Endothelial cell (in vitro differentiated cells): ENCODE measurements at places on chromosomes 4 and X.

DNA sequence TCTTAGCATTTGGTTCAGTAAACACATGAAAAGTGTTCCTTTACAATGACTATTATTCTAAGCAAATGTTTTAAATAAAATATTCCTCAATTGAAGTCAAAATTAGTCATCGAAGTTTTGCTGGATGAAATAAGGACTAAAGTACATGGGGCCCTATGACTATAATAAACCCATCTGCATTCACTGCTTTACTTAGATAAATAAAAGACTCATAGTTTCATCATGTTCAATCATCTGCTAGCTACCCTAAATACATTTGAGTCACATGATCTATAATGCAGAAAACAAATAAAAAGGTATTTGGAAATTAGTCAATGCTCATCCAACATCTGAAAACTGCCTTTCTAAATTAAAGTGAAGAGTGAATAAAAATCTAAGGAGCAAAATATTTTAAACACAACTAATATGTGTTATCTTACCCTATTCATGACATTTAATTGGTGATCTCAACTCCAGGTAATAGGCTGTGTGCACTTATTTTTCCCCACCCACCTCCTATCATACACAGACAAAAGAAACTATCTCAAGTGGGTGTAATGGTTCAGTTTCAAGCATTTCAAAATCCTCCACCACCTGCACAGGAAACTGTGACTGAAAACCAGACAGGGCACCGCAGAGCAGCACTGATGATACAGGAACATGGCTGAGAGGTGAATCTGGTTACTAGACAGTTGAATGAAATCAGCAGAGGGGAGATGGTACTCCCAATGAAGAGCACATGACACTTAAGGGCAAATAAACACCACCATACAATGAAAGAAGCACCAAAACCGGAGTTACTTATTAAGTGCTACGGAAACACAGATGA, 78.6 kb downstream of the CAMK2D start:
- DNase-seq: no peak

DNA sequence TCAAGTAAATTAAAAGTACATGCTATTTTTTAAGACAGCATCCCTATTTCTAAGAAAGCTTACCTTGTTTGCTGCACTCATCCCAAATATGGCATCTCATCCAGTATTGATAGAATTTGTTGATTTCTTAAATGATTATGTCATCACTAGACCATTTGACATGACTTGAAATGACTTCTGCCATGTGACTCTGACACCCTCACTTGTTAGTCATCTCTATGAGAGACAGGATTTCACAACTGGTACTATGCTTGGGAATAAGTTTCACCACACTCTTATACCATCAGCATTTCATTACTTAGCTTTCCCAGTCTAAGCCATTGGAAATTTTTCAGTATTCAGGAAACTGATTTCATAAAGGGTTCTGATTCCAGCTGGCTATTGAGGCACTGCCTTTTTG, 55.3 kb downstream of the TMPRSS11F start:
- no peak for DNase-seq

GRCh38 chrX:98068024-98068580, 1184.4 kb downstream of the RPA4 start:
- no peak for DNase-seq

- no peak for DNase-seq
Observed at GRCh38 chr4:15348236-15348635, 79.6 kb upstream of the C1QTNF7 start.

DNA sequence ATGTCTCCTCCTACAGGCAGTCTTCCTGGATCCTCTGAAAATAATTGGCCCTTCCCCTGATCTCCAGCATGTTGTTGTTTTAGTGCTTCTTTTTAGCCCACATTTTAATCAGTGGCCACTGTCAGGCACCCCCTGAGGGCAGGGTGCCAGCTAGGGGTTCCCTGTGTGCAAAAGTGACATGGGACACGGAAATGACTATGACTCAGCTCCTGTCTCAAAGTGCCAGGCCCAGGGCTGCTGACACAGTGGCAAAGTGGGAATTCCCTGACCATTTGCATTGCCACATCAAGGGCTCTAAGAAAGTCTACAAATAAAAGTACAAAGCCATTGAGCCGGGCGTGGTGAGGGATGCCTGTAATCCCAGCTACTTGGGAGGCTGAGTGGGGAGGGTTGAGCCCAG, 24.8 kb downstream of the HMX1 start:
- DNase-seq: no peak

DNA sequence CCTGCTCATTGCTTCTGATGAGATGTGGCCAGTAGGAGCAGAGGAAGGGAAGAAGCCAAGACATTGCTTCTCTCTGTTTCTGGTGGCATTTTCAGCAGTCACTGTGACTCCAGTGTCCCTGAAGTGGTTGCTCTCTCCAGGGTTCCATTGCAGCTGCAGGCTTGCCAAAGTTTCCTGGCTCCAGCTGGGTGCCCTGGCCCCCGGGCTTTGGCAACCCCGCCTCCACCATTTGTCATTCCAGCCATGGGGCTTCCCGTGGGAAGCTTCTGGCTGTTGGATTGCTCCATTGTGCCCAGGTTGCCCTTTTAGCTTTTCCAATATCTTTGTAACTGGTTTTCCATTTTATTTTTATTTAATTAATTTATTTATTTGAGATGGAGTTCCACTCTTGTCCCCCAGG, 12.7 kb downstream of the FGFBP1 start:
- DNase-seq: no peak

- DNase-seq: peak; percentile 2
Observed at GRCh38 chrX:14351611-14352303, 177.6 kb upstream of the GLRA2 start.

GRCh38 chr4:478373-478772, 20.6 kb downstream of the ZNF721 start:
- DNase-seq: no peak

- peak; percentile 26 for DNase-seq
Observed at GRCh38 chr4:11418610-11419009, 10.1 kb downstream of the HS3ST1 start.

DNA sequence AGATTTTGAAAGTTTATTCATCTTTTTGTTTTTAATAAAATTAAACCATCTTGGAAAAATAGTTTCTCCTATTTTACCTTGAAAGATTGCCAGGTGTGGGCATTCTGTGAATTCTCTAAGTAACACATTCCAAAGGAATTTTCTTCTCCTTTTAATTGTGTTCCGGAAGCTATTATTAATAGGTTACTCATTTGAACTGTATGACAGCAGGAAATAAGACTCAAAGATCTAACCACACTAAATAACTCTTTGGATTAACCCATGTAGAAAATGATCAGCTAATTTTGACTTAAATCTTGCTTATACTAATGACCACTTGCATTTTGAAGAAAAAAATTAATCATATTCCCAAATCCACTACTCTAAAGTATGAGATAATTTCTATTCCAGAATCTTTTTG, 17.6 kb upstream of the CCNI start:
- no peak for DNase-seq

GRCh38 chrX:122913134-122913533, 270.9 kb upstream of the GRIA3 start:
- DNase-seq: no peak

GRCh38 chr4:113080050-113080449, 30.6 kb downstream of the ANK2 start:
- no peak for DNase-seq

GRCh38 chrX:53125506-53125905, 31.6 kb downstream of the KANTR start:
- no peak for DNase-seq

DNA sequence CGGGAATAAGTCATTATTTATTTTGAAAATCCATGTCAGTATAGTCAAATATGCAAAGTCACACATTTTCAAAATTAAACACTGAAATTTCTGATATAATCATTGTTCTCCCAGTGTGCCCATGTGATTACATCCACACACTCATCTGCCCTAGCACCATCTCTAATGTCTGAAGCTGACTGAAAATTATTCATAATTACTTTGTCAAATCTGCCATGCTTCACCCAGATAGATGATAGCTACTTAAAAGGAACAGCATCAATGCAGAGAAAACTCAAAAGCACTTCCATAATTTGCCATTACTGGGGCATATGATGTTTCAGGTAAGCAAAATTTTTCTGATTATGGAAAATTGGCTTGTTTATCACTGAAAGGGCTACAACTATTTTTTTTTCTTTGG, 1433.3 kb upstream of the IGFBP7 start:
- no peak for DNase-seq

DNA sequence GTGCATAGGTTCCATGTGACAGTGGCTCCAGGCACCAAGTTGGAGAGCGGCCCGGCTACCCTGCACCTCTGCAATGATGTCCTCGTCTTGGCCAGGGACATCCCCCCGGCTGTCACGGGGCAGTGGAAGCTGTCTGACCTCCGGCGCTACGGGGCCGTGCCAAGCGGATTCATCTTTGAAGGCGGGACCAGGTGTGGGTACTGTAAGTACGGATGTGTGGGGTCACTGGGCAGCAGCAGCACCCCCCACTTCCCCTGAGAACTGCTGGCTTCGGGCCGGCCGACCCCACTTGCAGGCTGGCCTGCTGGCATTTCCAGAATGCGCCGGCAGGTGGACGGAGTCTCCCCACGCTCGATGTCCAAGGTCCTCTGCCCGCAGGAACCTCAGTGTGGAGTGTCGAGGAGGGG, 13.2 kb downstream of the DOK7 start:
- no peak for DNase-seq

GRCh38 chrX:153723351-153724251, 586 bp downstream of the BCAP31 start:
- DNase-seq: peak; percentile 42

GRCh38 chr4:56434599-56435139, 746 bp downstream of the PPAT start:
- peak; percentile 63 for DNase-seq

GRCh38 chrX:129577877-129578276, 37.8 kb downstream of the OCRL start:
- DNase-seq: no peak

GRCh38 chrX:10636337-10636736, 16.0 kb upstream of the MID1 start:
- peak; percentile 39 for DNase-seq

DNA sequence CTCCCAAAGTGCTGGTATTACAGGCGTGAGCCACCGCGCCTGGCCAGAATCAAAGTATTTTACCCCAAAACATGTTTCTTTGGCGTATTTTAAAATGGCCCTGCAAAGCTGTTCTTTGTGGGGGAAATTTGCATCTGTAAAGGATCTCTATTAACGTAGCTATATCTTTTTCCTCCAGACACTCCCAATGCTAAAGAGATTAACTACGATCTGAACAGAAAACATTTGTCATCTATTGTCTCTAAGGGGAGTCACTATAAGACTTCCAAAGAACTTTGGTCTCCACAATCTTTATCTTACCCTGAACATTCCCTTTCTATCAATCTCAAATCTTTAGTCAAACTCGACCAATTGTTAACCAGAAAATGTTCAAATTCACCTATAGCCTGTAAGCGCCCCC, 19.1 kb upstream of the PDS5A start:
- DNase-seq: no peak

- DNase-seq: no peak
Observed at GRCh38 chr4:67292045-67292444, 253.3 kb downstream of the CENPC start.

DNA sequence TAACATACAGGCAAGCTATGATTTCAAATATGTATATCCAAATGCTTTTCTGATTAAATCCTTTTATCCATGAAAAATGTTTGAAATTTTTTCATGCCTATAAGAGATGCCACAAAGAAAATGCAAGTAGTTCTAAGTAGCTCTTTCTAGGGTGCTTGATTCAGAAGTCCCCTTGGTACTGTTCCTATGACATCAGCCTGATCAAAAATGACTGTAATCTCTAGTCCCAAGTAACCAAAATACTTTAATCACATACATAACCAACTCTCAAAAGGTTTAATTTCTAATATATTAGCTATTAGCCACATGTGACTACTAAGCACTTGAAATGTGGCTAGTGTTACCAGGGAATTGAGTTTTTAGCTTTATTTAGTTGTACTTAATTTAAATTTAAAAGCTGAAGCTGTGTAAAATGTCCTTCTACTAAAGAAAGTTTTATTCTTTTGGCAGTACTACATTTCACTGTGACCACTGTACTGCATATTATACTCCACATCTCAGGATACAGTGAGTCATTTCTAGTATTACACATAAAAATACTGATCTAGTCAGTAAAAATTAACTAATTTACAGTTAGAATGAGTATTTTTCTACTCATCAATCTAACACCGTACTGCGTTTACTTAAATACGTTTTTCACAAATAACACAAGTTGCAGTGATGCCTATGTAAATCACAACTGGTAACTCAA, 33.9 kb downstream of the FBXW7 start:
- DNase-seq: no peak

- no peak for DNase-seq
Observed at GRCh38 chr4:102842367-102842766, 15.0 kb upstream of the UBE2D3 start.

DNA sequence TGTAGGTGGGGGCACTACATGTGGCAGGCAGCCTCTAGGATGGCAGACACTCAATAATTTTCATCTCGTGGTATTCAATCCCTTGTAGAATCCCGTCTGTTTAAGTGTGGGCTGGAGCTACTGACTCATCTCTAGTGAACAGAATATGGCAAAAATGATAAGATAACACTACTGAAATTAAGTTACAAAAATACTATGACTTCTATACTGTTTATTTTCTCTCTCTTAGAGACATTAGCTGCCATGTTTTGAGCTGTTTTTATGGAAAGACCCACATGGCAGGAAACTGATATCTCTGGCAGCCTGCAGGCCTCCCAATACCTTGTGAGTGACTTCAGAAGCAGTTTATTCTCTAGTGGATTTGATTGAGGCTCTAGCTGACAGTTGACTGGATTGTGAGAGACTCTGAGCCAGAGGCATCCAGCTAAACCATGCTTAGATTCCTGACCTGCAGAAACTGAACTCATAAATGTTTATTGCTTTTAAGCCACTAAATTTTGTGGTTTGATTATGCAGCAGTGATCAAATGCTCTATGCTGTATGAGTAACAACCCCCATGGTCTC, 298.8 kb upstream of the CTSO start:
- DNase-seq: no peak

DNA sequence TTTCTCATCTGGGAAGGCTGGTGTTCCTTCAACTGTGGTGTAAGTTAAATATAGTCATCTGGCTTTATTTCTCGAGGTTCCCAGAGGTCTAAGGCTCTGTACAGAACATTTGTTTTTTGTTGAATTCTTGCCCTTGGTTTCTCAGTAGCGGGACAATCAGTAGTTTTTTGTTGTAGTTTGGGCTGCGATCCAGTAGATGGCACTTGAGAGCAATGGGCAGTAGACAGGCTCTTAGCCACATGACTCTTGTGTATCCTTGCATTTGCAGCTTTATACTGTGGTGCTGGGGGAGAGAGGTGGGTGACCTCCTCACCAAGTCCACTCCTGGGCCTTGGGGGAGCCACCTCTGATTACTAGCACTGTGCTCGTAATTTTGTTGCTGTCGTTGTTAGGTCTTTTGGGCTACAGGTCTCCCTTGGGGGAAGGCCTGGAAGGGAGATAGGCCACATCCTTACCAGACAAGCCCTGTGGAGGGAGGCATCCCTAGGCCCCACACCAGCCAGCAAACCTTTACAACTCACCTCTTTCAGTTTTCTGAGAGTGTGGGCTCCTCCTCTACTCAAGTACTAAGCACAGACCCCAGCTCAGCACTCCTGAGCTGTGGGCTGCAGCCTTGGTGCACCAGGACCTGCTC, 8.1 kb downstream of the ETDB start:
- peak; percentile 51 for DNase-seq
